Aorta (tissue), 5 donors: ENCODE measurements at places on chromosomes 7 and 10. TPM values are rescaled to one million over a fixed set of nuclear protein-coding genes. Genes with fewer than 3 reads are reported as not detected.

Gene HGF
- total RNA-seq = 20.7 TPM

GRCh38 chr10:80322711-80323110 is 33.3 kb upstream of the MAT1A start:
- H3K4me3 ChIP-seq = no peak overlapping the region
- DNase-seq = no peak
- no peak overlapping the region for H3K27ac ChIP-seq
- no peaks in the 10 kb centered on the region for H3K4me1 ChIP-seq
- H3K27me3 ChIP-seq = no peaks in the 10 kb centered on the region

DNA sequence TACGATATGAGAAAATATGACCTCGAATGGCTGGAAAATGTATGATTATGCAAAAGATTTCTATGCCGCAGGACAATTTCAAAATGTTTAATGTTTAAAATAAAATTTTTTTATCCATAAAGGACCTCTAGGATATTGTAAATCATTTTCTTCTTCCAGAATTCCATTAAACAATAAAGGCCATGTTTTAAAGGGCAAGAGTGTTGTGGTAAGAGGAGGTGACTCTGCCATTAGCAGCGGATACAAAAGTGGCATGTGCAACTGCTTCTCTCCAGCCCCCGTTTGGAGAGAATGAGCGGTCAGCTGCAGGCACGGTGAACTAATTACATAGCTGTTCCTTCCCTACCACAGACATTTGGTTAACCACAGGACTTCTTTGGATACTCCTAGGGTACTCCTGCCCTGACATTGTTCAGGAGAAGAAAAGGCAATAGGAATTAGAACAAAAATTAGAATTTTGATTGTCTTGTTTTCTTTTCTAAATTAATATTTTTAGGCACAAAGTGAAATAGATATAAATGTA is 63.8 kb downstream of the HBP1 start:
- no peak overlapping the region for H3K27ac ChIP-seq
- DNase-seq = no peak
- H3K4me1 ChIP-seq = no peaks in the 10 kb centered on the region
- H3K4me3 ChIP-seq = no peak overlapping the region
- H3K27me3 ChIP-seq = no peaks in the 10 kb centered on the region

GRCh38 chr7:77427996-77428603 is 12.0 kb upstream of the GSAP start:
- DNase-seq = no peak
- no peak overlapping the region for H3K4me3 ChIP-seq
- no peak overlapping the region for H3K27ac ChIP-seq
- no peaks in the 10 kb centered on the region for H3K36me3 ChIP-seq
- no peaks in the 10 kb centered on the region for H3K27me3 ChIP-seq
- no peaks in the 10 kb centered on the region for H3K4me1 ChIP-seq

Gene FAM25A
- not detected for total RNA-seq

Gene NKX1-2
- total RNA-seq = not detected

Gene TBC1D12
- 20.4 TPM for total RNA-seq

DNA sequence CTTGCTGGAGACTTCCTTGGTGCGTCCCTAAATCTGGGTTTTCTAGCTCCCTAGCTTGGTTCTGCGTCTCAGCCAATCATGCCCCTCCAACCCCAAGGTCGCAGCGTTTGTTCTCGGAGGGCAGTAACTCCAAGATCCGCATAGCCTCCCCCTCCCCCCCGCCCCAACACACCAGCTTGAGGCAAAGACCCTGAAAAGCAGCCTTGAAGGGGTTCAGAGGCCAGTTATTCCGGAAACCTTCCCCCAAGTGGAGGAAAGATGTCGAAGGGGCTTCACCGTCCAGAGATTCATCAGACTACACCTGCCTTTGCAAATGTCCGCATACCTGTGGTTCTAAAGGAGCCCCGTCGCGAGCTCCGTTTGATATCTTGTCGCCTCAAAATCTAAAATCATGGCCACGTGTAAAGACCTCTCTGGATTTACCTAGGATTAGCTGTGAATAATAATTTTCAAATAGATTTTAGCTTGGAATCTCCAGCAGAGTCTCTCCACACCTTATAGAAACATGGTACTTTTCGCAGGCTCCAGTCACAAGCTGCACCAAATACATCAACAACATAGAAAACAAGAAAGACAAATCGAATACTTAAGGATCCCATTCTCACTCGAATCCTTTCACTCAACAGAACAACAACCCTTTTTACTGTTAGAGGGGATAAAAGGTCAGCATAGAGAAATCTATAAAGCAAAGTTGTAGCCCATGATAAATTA is 7.9 kb downstream of the DLX6 start:
- H3K4me3 ChIP-seq = no peak overlapping the region
- no peaks in the 10 kb centered on the region for H3K36me3 ChIP-seq
- no peak for DNase-seq
- H3K4me1 ChIP-seq = no peaks in the 10 kb centered on the region
- no peaks in the 10 kb centered on the region for H3K27me3 ChIP-seq

Gene MUC12
- 0.88 TPM for total RNA-seq

DNA sequence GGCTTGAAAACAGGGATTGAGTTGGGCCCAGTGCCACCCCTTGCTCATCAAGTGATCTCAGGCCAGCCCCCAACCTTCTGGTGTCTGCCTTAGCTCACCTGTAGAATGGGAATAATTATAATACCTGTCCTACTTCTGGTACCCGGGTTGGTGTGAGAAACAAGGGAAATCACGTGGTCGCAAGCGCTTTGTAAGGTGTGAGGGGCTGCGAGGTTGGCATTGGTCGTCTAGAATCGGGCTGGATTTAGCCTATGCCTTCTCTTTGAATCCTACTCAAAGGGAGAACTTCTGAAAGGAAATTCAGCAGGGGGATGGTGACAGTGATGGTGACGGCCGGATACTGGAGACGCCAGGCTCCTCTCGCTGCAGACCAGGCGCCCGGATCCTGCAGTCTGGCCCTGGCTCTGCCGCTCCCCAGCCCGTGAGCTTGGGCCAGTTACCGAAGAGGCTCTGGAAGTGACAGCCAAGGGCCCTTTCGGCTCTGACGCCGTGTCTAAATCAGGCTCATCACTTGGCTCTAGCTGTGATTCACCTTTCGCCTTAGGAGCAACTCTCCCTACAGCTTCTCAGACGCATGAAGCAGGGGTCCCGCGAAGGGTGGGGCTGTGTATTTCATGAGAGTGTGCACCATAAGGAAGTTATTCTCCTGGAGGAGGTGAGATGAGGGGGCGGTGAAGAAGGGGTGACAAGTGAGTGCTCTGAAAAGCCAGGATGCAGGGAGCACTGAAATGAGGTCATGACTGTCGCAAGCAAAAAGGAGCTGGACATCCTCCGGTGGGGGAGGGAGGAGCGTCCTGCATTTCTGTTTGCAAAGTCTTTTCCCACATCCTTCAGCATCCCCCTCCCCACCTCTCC is 4.0 kb upstream of the CREB5 start:
- no peak for DNase-seq
- H3K36me3 ChIP-seq = no peaks in the 10 kb centered on the region
- H3K4me1 ChIP-seq = peaks cover 6% of the 10 kb centered on the region

DNA sequence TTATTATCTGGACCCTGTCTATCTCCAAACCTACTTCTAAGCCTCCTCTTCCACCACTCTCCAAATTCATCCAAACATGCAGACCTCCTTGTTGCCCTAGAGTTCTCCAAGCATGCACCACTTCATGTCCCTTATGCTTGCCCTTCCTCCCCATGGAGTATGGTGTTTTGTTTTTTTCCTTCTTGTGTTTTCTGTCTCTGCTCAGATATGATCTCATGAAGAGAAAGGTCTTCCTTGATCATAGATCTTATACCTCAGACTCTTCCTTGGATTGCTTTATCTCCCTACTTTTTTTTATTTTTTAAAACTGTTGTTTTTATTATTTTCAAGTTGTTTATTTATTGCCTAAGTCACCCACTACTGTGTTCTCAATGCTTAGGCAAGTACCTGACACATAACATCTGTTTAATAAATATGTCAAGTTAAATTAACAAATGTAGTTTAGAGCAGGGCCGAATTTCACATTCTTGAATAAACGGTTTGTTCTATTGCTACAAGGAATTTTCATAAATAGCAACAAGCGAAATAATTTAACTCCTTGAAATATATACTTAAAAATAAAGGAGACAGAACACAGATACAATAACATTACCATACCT is 84.5 kb downstream of the HGF start:
- H3K4me3 ChIP-seq = no peak overlapping the region
- H3K4me1 ChIP-seq = peaks cover 8% of the 10 kb centered on the region
- no peak for DNase-seq
- H3K36me3 ChIP-seq = no peaks in the 10 kb centered on the region
- no peaks in the 10 kb centered on the region for H3K27me3 ChIP-seq
- H3K27ac ChIP-seq = no peak overlapping the region

DNA sequence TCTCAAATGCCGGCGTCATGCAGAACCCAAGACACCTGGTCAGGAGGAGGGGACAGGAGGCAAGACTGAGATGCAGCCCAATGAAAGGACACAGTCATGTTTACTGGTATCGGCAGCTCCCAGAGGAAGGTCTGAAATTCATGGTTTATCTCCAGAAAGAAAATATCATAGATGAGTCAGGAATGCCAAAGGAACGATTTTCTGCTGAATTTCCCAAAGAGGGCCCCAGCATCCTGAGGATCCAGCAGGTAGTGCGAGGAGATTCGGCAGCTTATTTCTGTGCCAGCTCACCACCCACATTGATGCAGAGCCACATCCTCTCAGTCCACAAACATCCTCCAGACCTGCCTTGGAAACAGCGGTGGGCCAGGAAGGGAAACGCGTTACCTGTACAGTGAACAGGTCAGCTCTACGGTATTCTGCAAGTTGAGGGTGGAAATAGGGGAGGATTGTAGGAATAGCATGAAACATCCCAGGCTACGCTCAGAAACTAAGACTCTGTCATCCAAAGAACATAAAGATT is 133.1 kb upstream of the PRSS1 start:
- no peak for DNase-seq
- H3K36me3 ChIP-seq = no peaks in the 10 kb centered on the region
- no peaks in the 10 kb centered on the region for H3K4me1 ChIP-seq
- no peaks in the 10 kb centered on the region for H3K27me3 ChIP-seq
- H3K27ac ChIP-seq = no peak overlapping the region

- DNase-seq = no peak
- no peak overlapping the region for H3K4me3 ChIP-seq
- H3K27ac ChIP-seq = no peak overlapping the region
- no peaks in the 10 kb centered on the region for H3K27me3 ChIP-seq
- no peaks in the 10 kb centered on the region for H3K36me3 ChIP-seq
Measured at GRCh38 chr10:71537125-71537524, 140.4 kb downstream of the CDH23 start.

DNA sequence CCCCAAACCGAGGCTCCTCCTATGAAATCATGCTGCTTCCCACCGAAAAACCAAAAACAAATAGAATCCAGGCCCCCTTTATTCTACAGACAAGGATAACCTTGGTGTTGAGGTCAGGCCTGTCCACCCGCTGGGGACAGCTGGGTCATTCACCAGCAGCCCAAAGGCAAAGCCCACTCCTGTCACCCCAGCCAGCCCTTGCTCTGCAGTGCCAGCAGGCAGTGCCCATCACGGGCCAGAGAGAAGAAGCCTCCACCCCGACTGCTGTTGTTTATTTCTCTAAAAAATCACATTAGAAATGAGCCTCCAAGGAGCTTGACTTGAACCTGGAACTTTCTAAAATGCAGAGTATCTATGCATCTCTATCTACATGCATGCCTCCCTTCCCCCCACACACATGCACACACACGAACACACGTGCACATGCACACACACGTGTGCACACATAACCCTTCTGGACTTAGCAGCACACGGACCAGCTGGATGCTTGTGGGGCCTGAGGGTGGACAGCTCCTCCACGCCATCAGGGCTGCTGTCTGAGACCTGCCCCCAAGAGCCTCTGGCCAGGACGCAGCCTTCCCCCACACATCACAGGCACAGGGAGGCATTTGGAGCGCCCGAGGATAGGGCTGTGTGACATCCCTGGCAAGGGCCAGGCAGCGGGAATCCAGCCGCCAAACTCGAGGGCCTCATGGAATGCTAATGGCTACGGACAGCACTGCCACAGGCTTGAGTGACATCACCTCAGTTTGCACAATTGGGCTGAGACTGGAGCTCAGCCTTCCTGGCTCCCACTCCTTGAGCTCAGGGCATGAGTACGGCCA is 22.8 kb downstream of the PRKAG2 start:
- no peaks in the 10 kb centered on the region for H3K4me1 ChIP-seq
- no peaks in the 10 kb centered on the region for H3K36me3 ChIP-seq
- peak; percentile 74 for DNase-seq
- H3K27me3 ChIP-seq = no peaks in the 10 kb centered on the region
- no peak overlapping the region for H3K4me3 ChIP-seq

GRCh38 chr10:69655124-69655867 is 25.2 kb downstream of the FAM241B start:
- H3K4me1 ChIP-seq = no peaks in the 10 kb centered on the region
- no peak overlapping the region for H3K4me3 ChIP-seq
- H3K27me3 ChIP-seq = no peaks in the 10 kb centered on the region
- H3K36me3 ChIP-seq = no peaks in the 10 kb centered on the region
- DNase-seq = no peak

DNA sequence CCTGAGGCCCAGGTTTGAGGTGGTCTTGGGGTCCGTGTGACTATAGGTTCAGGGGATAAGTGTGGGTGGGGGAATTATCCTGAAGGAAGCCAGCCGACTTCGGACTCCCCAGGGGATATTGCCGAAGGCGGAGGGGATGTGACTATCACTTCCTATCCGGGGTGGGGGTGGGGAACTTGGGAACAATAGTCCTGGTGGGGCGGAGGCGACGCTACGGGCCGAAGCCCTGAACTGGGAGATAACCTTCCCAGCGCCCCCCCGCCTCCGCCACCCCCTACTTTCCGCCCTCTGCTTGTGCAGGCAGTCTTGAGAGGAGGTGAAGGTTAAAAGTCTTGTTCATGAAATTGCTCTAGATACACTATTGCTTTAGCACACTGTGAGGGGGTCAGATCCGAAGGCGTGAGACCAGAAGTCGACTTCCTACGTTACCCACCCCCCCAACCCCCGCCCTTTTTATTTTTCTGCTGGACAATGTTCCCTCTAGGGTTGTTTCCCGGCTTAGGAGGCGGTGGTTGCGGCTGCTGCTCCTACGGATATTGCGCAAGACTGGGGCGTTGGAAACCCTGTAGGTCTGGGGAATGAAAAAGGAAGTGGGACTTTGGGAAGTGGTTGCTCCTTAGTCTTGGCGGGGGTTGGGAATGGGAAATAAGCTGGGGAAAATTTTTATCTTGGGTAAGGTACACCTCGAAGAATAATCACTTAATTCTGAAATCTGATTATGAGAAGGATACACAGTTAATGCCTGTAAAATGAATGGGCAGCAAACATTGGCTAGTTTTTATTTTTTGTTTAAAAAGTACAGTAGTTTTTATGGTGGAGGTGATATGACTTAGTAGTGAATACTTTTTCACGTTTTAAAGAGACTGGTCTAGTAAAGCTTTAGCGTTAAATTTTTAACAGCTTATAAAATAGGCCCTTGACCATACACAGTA is 1.5 kb downstream of the PTPN12 start:
- DNase-seq = peak; percentile 90
- H3K36me3 ChIP-seq = no peaks in the 10 kb centered on the region
- H3K4me1 ChIP-seq = peaks cover 2% of the 10 kb centered on the region

Gene GGCT
- 16.7 TPM for total RNA-seq
